ENCODE measurements at places on chromosomes 4 and X.
A peak's percentile ranks its signal among the peaks of the same experiment; 100 is the strongest.

DNA sequence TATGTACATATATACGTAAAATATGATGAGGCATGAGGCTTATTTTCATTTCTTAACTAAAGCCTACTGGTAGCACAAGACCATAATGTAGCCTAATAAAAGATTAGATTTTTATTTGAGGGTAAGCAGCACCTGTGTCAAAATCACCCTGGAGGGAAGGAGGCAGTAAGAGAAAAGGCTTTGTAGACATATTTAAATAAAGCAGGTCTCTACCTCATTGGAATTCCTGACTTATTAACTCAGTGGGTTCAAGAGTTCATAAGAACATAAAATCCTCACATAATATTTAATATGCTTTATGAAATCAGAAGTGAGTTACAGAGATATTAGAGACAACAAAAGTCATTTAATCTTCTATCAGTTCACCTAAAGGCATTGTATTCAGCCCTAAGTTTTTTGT lies 261.6 kb upstream of the ANKRD50 start:
- DNase-seq: no peak

DNA sequence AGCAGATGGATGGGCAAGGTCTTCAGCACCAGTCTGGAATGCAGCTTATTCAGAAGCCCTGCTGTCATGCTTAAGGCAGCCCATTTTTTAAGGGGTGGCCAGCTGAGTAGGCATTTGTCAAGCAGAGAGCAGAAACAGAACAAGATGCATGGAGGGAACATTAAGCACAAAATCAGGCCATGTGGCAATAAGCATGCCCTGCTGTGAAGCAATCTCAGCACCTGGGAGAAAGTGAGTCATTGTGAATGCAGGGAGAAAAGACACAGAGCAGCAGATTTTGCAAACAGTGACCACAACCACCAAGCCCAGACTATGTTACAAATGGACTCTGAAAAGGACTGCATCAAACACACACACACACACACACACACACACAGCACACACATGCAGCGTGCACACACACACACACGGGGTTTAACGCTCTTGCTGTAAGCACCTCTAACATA lies 94.1 kb upstream of the GALNT7 start:
- no peak for DNase-seq

DNA sequence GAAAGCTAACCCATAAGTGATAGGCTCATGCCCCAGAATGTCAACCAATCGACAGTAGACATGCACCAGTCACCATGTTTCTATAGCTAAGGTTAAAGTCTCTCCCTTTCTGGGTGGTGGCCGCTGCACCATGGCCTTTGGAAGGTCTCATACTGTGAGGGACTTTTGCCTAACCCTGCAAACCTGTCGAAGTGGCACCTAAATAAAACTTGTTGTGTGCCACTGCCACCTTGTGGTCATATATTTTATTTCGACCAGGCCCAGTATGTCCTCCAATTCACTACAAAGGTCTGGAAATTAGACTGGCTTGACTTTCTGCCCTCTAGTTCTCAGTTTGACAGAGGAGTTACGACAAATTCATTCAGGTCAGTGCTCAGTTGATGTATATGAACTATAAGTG lies 163.1 kb downstream of the SMARCA1 start:
- peak; percentile 30 for DNase-seq

- no peak for DNase-seq
Measured at GRCh38 chr4:5055411-5055810, 4.1 kb downstream of the STK32B start.

DNA sequence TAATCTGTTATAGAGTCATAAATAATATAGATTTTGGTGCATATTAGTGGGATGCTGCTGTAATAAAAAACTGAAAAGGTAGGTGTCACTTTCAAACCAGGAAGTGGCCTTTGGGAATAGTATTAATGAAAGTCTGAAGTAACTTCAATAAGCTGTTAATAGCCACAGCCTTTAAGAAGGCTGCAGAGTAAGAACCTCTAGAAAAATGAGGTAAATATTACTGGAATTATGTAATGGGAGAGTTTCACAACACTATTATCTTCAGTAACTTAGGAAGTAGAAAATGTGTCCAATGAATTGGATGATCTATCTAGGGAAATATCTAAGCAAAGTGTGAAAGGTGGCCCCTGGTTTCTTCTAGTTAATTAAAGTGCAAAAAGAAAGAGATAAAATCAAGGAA lies 104.7 kb downstream of the NCAPG start:
- no peak for DNase-seq

GRCh38 chrX:133513123-133513522 lies 97.8 kb upstream of the GPC4 start:
- DNase-seq: no peak

Data from CD4-positive, alpha-beta T cell treated with Interleukin-17A for 1 hour (primary cell).